ENCODE measurements at places on chromosomes 7 and 10. TPM values are rescaled to one million over a fixed set of nuclear protein-coding genes. Genes with fewer than 3 reads are reported as not detected.

CALML5 gene
- total RNA-seq, result not detected

DNA sequence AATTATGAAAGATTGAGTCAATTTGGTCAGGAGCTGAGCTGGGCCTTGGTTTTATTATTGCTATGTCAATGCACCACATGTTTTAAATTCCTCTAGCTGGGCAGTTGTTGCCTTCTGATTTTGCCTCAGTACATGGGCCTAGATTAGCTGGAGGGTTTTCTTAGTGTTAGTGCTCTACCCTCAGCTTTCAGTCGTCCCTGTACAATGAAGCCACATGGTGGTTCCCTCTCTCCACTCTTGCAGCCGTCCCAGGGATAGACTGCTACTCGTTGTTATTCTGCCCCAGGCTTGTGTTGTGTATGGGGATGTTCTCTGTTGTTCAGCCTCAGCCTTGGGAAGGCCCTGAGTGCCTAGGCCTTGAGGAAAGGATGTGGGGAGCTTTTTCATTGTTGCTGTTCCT, 37.0 kb downstream of the NHLRC2 start:
- no peak overlapping the region for H3K4me3 ChIP-seq
- no peaks in the 10 kb centered on the region for H3K36me3 ChIP-seq
- no peak overlapping the region for H3K27ac ChIP-seq
- H3K27me3 ChIP-seq, result no peaks in the 10 kb centered on the region
- no peaks in the 10 kb centered on the region for H3K4me1 ChIP-seq
- no peak for DNase-seq

DNA sequence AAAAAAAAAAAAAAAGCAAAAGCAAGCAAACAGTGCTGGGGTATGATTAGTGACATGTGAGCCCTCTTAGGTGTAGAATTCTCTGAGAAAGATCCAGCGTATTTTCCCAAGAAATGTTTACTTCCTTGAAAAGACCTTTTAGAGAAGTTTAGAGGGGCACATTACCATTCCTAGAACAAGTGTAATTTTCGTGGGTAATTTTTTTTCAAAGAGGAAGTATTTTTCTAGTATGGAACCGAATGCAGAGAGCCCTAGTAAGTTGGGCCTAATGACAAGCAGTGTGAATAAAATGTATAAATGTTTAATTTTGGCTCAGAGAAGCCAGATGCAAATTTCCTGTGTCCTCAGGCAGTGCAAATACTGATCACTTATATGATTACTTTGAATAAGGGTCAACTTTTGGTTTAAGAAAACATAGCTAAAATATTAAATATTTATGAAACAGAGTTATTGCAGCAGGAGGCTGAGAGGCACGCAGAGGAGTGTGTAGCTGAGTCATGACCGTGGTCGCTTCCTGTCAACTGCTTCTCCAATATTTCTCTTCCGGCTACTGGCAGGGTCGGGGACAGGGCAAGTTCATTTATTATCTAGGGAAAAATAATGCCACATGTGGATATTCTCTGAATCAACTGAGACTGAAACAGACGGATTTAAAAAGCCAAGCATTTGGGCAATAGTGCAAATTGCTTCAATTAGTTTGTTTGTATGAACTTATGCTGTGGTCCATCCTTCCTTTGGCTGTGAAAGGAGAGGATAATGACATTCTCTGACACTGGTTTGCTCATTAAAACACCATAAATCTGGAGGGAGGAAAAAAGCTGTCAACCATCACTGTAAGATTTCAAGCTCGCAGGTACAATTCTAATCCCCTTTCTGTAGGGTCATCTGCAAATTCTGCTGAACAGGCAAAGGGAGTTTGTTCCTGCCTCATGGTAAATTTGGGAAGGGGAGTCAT, 495.2 kb downstream of the GLRX3 start:
- H3K27ac ChIP-seq, result no peak overlapping the region
- no peak overlapping the region for H3K4me3 ChIP-seq
- H3K27me3 ChIP-seq, result no peaks in the 10 kb centered on the region
- no peak for DNase-seq
- H3K4me1 ChIP-seq, result no peaks in the 10 kb centered on the region

- H3K36me3 ChIP-seq, result no peaks in the 10 kb centered on the region
- no peak overlapping the region for H3K4me3 ChIP-seq
- H3K4me1 ChIP-seq, result no peaks in the 10 kb centered on the region
- no peak for DNase-seq
- no peaks in the 10 kb centered on the region for H3K27me3 ChIP-seq
Measured at GRCh38 chr7:112504093-112504695, 23.4 kb downstream of the LSMEM1 start.

- H3K4me3 ChIP-seq, result no peak overlapping the region
- DNase-seq, result no peak
- H3K4me1 ChIP-seq, result no peaks in the 10 kb centered on the region
- no peak overlapping the region for H3K27ac ChIP-seq
- no peaks in the 10 kb centered on the region for H3K36me3 ChIP-seq
- H3K27me3 ChIP-seq, result peaks cover 3% of the 10 kb centered on the region
Measured at GRCh38 chr10:17457083-17457482, 2.7 kb upstream of the ST8SIA6 start.

SGPL1 gene
- total RNA-seq, result 20.7 TPM

GRCh38 chr7:139733751-139734150, 44.0 kb downstream of the HIPK2 start:
- no peaks in the 10 kb centered on the region for H3K27me3 ChIP-seq
- H3K36me3 ChIP-seq, result 0 out of 2 replicates have a peak, but pooled peaks cover 5% of the 10 kb centered on the region
- DNase-seq, result no peak
- H3K4me1 ChIP-seq, result peaks cover 8% of the 10 kb centered on the region

HNRNPF gene
- 372 TPM for total RNA-seq

DNA sequence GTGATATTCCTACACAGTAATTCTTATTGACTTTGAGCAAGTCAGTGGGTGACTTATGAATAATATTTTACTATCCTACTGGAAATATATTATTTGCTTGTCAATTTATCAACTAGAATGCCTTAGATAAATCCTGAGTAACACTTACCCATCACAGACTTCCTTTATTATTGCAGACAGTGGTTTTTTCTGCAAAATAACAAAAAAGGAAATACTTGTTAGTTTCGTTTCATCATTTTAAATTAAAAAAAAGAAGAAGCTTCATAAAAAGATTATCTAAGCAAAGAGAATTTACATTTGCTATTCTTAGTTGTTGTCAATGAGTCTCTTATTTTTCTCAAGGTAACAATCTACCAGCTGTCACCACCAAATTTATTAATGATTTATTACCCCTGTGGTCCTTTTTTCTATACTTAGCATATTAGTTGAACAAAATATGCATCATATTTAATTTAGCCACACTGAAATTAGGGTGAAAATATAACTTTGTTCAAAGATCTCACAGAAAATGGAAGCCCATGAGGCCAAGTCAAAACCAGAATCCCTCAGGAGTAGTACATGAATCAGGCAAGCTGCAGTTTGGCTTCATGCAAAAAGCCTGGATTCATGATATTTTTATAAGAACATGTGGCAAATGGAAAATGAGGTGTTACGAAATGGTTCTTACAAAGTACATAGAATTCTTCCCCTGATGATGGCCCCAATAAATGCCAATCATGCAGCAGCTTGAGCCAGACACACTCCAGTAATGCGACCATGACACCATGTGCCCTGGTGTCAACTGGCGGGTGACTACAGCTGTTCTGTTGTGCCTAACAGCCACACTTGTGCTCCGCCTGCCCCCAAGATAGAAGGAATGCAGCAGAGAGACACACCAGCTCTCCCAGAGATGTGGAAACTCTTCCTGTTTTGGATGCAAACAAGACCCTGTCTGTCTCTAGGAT, 132.6 kb downstream of the ELMO1 start:
- H3K4me1 ChIP-seq, result peaks cover 7% of the 10 kb centered on the region
- H3K27ac ChIP-seq, result no peak overlapping the region
- H3K4me3 ChIP-seq, result no peak overlapping the region
- peaks cover 13% of the 10 kb centered on the region for H3K36me3 ChIP-seq
- DNase-seq, result no peak

DNA sequence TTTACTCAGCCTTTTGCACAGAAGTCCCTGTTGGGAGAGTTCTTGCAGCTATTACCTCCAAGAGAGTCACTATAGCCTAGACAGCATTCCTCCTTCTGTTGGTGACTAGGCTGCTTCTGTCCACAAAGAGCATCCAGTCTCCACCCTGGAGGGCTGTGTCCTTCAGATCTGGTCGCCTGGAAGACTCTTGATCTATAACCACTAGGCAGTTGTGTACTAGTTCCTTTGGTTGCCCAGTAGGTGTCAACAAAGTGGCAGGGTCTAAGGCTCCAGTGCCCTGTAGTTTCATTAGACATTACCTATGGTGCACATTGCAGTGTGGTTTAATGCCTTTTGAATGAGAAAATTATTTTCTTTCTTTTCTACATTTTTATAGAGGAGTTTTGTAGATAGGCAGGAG, 11.3 kb upstream of the AKR1C2 start:
- no peaks in the 10 kb centered on the region for H3K36me3 ChIP-seq
- H3K27me3 ChIP-seq, result no peaks in the 10 kb centered on the region
- H3K4me3 ChIP-seq, result no peak overlapping the region

CDK14 gene
- 56.7 TPM for total RNA-seq

DNA sequence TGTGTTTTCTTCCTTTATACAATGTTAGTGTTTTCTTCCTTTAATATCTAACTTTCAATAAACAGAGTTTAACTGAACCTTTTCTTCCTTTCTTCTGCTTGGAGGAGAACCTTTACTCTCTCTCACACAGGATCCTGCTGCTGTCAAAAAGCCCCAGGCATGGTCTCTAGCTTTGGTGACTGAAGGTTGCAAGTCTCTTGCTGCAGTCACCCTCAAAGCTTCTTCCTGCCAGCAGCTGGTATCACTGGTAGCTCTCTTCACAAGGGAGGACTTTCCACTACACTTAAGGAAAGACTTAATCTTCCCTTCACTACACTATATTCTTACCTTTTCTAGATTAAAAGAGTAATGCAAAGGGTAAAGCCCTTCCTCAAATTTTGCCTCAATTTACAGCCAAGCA, 153.4 kb downstream of the SGMS1 start:
- no peaks in the 10 kb centered on the region for H3K36me3 ChIP-seq
- DNase-seq, result no peak
- H3K27ac ChIP-seq, result peak overlapping the region; percentile 51
- no peak overlapping the region for H3K4me3 ChIP-seq
- no peaks in the 10 kb centered on the region for H3K27me3 ChIP-seq

PRLHR gene
- total RNA-seq, result not detected

DNA sequence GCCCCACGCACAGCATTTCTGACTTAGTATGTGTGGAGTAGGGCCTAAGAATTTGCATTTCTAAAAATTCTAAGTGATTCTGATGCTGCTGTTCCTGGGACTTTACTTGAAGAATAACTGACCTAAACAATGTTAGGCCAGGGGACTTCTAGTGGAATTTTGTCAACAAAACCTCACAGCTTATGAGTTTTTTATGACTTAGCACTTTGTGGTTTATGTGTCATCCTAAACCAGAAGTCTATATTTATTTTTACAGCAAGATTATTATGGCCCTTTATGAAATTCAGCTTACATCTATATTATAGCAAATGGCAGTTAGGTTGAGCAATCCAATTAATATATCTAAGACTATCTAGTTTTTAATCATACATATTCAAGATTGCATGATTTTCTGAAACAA, 24.6 kb upstream of the BET1 start:
- no peak overlapping the region for H3K27ac ChIP-seq
- DNase-seq, result no peak
- H3K36me3 ChIP-seq, result no peaks in the 10 kb centered on the region
- H3K27me3 ChIP-seq, result no peaks in the 10 kb centered on the region
- no peaks in the 10 kb centered on the region for H3K4me1 ChIP-seq

IRF5 gene
- 74.6 TPM for total RNA-seq

RELN gene
- total RNA-seq, result 0.21 TPM

- DNase-seq, result no peak
- no peaks in the 10 kb centered on the region for H3K4me1 ChIP-seq
- no peaks in the 10 kb centered on the region for H3K27me3 ChIP-seq
- H3K27ac ChIP-seq, result no peak overlapping the region
Measured at GRCh38 chr10:85623758-85624157, 742.8 kb downstream of the GRID1 start.

DNA sequence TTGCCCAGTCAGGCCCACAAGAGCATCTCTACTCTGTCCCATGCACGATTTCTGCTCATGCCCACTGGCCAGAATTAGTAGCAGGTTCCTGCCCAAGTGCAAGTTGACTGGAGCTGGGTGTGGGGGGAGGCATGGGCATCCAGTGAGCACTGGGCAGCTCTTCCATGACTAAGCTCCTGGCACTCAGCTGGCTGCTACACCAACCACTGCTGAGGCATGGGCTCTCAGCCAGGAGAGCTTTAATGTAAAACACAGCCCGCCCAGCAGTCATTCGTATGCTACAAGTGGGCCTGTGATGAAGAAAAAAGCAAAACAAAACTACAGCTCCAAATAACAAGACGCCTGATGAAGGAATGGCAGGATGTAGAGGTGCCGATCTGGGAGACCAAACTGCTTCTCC, 335.4 kb upstream of the PFKP start:
- no peaks in the 10 kb centered on the region for H3K4me1 ChIP-seq
- no peak for DNase-seq

NUPR2 gene
- total RNA-seq, result not detected

ZNF727 gene
- total RNA-seq, result not detected

NKX1-2 gene
- not detected for total RNA-seq

DNA sequence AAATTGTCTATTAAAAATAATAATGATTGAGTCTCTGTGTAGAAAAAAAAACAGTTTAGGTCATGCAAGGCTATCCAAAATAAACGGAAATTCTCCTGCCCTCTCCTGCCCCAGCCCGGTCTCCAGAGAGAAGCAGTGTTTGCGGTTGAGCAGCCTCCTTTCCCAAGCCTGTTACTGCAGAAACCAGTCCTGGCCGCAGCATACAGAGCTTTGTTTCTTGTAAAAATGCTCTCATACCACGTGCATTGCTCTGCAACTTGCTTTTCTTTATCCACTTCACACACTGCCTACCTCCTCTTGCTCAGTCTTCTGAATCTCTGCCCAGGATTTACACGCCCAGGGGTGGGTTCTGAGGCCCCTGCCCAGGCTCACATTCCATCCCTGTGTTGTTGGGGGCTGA, 34.4 kb upstream of the CUL1 start:
- no peaks in the 10 kb centered on the region for H3K4me1 ChIP-seq
- no peaks in the 10 kb centered on the region for H3K36me3 ChIP-seq
- H3K27me3 ChIP-seq, result no peaks in the 10 kb centered on the region
- H3K4me3 ChIP-seq, result no peak overlapping the region

PIK3AP1 gene
- 142 TPM for total RNA-seq

GRCh38 chr7:131633342-131633843, 77.0 kb upstream of the PODXL start:
- no peak for DNase-seq
- H3K27me3 ChIP-seq, result peaks cover 9% of the 10 kb centered on the region
- H3K36me3 ChIP-seq, result no peaks in the 10 kb centered on the region
- H3K4me1 ChIP-seq, result no peaks in the 10 kb centered on the region
- no peak overlapping the region for H3K4me3 ChIP-seq

KNDC1 gene
- total RNA-seq, result 0.05 TPM

DNA sequence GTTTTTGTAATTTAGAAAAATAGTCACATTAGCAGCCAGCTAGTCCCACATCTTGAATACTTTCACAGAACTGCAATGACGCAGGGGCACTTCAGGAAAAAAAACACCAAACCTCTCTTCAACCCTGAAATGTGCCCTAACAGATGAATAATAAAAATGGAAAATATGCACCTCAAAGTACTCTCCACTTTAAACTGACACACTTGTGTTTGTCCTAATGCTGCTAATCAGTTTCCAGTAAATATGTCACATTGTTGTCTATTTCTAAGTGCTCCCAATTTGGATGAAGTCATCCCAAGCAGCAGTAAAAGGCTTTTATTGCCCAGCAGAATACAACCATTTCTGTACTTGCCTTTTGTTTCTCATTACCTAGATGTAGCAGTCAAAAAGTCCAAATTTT, 86.7 kb downstream of the PARD3 start:
- H3K27me3 ChIP-seq, result no peaks in the 10 kb centered on the region
- H3K36me3 ChIP-seq, result no peaks in the 10 kb centered on the region
- no peaks in the 10 kb centered on the region for H3K4me1 ChIP-seq
- H3K27ac ChIP-seq, result no peak overlapping the region
- H3K4me3 ChIP-seq, result no peak overlapping the region
- DNase-seq, result no peak
